ENCODE measurements at places on chromosomes 5 and 9.

- DNase-seq: no peak
Observed at GRCh38 chr5:9876451-9876850, 246.3 kb upstream of the TAS2R1 start.

DNA sequence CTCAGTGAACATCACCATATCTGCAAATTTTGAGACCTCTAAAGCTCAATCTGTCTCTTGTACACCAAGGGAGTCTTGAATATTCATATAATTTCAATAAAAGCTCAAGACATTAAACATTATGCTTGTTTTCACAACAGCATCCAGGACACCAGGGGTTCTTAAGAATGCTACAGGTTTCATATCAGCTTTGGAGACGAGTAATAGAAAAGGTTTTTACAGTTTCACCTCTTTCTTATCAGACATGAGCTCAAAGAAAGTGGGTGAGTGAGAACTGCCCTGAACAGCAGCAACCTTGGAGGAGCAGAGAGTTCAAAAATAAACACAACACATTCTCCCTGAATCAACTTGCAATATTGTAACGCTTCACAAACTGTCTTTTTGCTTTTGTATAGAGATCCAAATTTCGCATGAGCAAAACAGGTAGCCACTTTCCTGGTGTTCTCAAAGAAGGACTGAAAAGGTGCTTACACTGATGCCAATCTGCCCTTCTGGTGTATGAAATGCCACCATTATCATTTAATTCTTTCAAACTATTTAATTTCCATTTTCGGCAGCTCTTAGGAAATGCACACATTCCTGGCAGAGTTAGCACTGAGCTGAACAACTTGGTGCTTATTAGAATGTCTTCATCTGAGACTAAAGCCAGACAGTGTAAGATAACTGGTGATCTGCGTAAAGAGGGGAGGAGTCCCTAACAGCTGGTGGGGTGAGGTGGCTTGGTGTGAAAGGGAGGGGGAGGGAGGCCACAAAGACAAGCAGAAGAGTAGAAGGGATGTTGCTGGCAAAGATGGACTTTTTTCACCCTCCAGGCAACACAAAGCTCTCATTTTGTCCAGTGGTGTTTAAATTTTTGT is 535.3 kb downstream of the PDE4D start:
- DNase-seq: no peak

DNA sequence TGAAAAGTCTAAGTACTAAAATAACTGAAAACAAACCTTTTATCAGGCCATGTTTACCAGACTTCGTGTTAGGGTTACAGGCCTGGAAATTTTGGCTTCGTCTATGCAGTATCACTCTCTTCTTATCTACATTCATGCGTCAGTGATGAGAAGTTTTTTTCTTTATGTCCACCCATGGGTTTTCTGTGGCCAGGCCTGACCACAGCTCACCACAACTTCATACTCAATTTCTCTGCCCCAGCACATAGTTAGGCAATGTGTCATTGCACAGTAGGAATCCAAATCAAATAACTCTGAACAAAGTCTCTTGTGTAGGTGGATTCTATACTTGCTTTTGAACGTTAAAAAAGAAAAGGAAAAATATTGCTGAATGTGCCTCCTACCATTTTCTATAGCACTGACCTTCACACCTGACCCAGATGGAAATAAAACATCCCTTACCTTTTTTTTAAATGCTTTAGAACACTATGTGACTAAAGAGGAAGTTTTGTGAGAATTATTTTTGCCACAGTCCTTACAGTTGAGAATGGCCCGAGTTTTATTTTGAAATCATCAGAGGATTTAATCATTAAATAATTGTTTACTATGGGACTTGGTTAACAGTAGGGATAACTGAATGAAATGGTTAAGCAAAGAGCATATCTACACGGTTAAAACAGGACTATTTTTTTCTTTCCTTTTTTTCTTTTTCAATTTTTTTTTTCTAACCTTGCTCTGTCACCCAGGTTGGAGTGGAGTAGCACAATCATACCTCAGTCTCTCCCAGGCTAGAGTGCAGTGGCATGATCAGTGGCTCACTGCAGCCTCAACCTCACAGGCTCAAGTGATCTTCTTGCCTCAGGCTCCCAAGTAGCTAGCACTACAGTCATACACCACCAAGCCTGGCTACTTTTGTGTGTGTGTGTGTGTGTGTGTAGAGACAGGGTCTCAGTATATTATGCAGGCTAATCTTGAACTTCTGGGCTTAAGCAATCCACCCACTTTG is 1247.0 kb upstream of the ACO1 start:
- DNase-seq: no peak

- DNase-seq: peak; percentile 65
Observed at GRCh38 chr5:35478856-35479682, 138.6 kb upstream of the SPEF2 start.

- no peak for DNase-seq
Observed at GRCh38 chr9:93898502-93899426, 56.4 kb downstream of the BARX1 start.

Data from EH (cell line).